T47D (cell line): ENCODE measurements at places on chromosomes 3 and 15.

GRCh38 chr3:58178528-58179234, 32.1 kb downstream of the DNASE1L3 start:
- peak; percentile 30 for DNase-seq

- peak; percentile 74 for DNase-seq
Measured at GRCh38 chr3:4716706-4717362, 223.7 kb downstream of the ITPR1 start.

GRCh38 chr3:31981206-31982181, at the start of the genes OSBPL10 and ZNF860:
Gene OSBPL10, minus strand, starts transcription at chr3:31981262. Its CDS starts 83 bp downstream, at chr3:31981179.
Gene ZNF860, plus strand, starts transcription at chr3:31981750. Its CDS starts 7,330 bp downstream, at chr3:31989080.
- DNase-seq = peak; percentile 43

GRCh38 chr15:92462424-92463125, 68.9 kb downstream of the ST8SIA2 start:
- no peak for DNase-seq

GRCh38 chr3:5036858-5037257, 57.6 kb downstream of the BHLHE40 start:
- no peak for DNase-seq

DNA sequence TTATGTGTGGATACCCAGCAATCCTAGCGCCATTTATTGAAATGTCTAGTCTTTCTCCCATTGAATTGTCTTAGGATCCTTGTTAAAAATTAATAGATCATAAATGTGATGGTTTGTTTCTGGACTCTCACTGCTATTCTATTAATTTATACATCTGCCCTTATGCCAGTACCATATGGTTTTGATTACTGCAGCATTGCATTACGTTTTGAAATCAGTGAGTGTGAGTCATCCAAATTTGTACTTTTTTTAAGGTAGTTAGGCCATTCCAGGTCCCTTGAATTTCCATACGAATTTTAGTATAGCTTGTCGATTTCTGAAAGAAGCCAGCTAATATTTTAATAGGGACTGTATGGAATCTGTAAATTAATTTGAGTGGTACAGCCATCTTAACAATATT, 648.6 kb upstream of the ZNF385D start:
- DNase-seq = no peak

DNA sequence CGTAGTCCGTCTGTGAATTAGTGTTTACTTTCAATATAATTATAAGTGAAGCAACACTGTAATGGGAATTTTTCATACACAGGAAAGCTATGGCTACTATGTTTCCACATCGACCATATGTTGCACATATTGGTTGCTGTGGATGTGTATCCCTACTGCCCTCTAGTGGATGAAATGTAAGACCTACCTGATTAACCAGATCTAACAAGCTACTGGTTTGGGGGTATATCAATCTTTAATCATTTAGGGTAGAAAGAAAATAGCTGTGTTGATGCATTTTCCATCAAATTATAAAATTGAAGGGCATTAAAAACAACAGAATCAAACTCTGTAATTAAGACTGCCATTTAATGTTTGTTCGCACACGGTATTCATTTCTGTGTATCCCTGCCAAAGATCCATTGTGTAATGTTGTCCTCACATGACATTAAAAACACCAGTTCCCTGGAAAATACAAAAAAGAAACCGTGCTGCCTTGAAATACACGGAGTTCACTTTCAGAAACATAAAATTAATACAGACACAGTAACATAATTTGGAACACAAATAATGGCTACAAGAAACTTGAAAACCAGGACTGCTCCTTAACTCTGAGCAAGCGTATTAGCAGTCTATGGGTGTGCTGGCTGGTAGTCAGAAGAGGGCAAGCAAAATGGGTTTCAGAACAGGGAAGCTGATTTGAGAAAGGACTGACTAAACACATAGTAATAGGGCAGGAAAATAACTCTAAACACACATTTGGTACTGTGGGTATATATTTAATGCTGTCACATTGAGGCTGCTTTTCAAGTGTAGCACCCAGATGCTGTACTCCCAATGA, 125.1 kb downstream of the TIGIT start:
- peak; percentile 7 for DNase-seq

DNA sequence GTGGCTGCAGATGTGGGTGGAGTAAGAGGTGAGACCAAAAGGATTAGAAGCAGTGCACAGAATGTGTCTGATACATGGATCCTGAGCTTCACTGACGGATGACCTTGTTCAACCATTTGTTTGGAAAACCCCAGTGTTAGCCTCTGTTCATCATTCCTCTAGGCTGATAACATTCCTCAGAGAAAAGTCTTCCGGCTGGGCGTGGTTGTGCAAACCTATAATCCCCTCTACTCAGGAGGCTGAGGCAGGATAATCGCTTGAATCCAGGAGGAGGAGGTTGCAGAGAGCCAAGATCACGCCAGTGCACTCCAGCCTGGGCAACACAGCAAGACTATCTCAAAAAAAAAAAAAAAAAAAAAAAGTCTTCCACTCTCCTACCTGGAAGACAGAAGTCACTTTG, 23.1 kb upstream of the CHD2 start:
- DNase-seq = no peak

DNA sequence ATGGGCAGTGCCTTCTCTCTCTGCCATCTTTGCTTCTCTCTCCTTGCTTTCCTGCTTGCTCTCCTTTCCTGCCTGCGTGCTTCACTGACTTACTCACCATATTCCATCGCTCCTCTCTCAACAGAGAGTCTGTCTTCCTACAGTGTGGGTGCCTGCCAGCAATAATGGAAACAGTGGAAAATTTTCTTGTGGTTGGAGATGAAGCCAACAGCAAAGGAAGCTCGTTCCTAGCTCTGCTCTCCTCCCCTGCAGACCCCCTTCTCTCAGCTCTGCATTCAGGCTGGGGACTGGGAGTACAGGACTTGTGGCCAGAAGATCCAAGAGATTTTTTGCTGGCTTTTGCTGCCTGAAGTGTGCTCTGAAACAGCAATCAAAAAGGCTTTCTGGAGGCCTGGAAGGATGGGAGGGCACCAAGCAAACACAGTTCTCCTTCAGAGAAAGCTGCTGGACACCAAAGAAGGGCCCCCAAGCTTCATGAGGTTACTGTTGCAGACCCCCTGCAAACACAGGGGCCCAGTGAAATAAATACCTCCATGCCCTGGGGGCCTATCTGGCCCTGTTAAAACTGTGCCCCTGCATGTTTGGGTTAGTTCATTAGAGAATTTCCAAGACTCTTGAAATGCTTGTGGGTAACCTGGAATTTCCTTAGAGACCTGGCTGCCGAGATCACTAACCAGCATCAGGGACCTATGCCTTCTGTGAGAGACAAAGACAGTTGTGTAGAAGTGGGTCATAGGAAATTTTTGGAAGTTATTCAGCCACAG, 149.9 kb upstream of the RASGRP1 start:
- DNase-seq = no peak

GRCh38 chr3:50466177-50466576, 37.3 kb downstream of the CACNA2D2 start:
- no peak for DNase-seq

GRCh38 chr15:100254691-100255090, 87.1 kb downstream of the ADAMTS17 start:
- DNase-seq = no peak

GRCh38 chr3:129453732-129454131, 13.7 kb downstream of the IFT122 start:
- DNase-seq = no peak

DNA sequence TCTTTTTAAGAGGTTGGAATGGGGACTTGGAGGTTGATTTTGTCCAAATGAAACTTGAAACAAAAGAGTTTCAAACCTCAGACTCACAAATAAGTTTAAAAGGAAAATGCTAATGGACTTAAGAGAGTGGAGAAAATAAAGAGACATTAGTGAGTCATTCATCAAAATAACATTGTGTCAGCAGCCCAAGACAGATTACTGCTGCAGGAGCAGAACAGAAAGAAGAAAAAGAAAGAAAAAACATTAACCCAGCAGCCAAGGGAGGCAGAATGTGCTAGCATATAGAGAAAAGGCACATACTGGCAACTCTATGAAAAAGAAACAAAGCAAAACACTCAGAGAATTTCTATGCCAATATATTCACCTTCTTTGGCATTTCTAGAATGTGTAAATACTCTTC, 42.6 kb downstream of the ADAMTS9 start:
- DNase-seq = no peak

GRCh38 chr3:150372722-150373121, 35.4 kb upstream of the TSC22D2 start:
- no peak for DNase-seq

- no peak for DNase-seq
Measured at GRCh38 chr15:90838139-90838538, 30.2 kb upstream of the FURIN start.

GRCh38 chr15:73727330-73727976, 25.7 kb downstream of the INSYN1 start:
- no peak for DNase-seq
